ENCODE measurements at places on chromosomes 5 and 9.

DNA sequence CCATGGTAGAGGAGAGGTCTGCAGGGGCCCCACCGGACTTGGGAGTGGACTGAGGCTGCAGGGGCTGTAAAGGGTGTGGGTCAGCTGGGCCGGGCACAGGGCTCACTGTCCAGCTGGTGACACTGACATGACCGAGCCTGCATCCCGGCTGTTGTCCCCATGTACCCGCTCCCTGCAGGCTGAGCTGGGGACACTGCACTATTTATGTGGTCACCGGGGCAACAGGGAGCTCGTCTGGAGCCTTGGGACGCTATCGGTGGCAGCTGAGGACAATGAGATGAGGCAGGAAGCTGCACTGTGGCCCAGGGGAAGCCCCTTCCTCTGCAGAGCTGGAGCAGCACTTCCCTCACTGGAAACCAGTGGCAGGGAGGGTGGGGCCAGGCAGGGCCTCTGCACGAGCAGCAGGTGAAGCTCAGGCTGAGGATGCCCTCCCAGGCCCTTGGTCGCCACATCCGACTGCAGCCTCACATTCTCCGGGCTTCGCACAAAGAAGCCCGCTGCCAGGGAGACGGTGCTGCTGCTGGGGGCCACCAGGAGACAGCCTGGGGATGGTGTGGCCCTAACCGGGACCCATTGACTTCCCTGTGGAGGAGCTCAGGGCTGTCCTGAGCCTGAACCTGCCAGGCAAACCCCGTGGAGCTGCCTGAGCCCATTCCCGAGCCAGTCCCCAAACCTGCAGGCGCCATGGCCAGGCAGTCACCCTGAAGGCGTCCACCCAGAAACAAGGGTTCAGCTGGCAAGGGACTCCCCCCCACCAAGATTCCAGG, 26.4 kb downstream of the ZDHHC11B start:
- no peak for DNase-seq

DNA sequence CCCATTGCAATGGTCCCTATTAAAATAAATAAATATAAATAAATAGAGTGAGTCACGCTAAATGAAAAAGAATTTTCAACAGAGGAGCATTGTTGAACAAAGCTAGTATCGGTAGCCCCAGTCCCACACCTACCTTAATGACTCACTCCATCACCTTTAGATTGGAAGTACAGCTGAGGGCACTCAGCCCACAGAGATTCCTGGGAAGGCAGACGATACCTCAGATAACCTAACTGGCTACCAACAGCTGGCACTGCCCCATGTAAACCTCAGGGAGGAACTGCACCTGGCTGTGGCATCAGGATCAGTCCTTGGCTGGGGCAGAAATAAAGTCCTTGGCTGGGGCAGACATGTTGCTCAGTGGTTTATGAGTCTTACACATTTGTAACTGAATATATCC, 49.3 kb downstream of the SPRY4 start:
- DNase-seq = no peak

DNA sequence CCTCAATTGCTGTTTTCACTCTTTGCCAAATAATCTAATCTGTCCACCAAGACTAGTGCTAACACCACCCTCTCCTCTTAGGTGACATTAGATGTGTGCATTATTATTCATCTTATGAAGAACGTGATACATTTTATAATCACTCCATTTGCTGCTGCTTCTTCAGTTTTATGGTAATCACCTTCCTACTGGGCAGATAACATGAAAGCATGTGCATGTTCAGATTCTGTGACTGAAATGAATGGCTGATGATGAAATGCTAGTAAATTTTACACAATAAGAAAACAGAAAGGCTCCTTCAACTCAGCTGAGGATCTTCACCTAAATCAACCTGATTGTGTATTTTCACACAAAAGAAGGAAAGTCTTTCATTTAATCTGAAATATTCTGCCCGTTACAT, 577.6 kb downstream of the CSNK1G3 start:
- no peak for DNase-seq

DNA sequence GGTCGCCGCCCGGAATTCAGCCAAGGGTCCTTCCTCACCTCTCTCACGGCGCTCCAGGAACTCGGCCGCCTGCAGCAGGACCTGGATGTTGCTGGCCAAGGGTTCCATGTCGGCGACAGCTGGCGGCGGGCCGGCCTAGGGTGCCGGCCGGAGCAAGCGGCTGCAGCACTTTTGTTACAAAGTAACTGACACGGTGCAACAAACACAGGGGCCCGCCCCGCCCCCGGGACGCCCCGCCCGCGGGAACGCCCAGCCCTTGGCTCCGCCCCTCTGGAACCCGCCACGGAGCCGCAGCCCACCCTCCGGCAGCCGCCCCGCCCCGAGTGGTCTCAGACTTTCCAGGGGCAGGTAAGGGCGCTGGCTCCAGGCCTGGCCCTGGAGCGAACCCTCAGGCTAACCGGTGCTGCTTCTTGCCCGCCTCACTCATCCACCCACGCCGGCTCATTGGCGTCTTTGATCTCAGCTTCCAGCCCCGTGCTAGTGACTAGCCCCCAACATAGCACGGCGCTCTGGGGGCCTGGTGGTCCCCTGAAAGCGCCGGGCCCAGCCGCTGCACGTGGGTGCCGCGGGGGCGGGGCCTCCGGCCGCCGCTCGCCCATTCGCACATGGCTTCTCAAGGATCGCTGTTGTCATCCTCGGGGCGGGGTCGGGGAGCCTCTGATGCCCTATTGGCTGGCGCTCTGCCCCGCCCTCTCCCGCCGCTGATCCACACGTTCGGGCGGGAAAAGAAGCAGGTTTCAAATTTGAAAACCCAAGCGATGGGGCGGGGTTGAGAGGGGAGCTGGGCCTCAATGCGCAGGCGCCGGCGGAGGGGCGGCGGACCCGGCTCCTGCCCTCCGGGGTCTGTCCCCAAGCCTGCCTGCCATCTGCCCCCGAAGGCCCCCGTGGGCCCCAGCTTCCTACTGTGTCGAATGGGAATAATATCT, at the start of gene MXD3:
Gene MXD3 (minus strand): TSS at position 176 of the 926 bp plus-strand sequence. CDS start 68 bp downstream, at position 108.
- DNase-seq = peak; percentile 98

GRCh38 chr9:91736898-91737601, 213.0 kb downstream of the ROR2 start:
- no peak for DNase-seq

DNA sequence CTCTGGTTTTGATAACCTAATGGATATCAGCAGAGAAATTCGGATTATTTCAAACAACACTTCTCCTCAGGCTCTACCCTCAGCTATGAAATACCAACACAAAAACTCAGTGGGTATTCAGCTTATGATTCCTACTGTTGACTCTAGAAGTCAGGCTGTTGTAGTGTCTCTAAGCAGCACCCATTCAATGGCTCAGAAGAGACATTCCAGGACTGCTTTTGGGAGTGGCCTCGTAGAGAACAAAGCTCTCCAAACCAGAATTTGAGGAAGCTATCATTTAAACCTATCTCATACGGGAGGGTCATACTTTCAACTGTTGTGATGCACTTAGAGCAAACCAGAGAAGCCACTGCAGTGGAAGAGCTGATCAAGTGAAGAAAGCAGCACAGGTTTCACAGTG, 34.1 kb downstream of the ETF1 start:
- DNase-seq = no peak

DNA sequence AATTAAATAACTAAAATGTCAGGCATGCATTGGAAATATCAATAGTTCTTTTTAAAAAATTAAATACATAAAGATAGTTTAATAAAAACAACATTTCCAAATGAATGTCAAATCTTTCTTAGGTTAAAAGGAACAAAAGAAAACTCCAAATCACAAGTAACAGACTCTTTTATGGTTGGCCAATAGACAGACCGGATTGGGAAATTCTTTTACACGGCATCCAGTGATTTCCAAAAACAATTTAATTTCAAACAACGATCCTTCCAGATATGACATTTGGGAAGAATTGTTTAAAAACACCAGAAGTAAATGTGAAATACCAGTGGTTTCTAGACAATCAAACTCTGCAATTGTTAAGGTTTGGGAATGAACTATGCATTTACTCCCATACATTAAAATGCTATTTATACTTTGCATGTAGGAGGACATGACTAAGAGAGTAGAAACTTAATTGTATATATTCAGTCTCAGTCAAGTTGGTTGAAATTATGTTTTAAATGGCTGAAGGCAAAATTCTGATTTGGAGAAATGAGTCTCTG, 32.8 kb downstream of the ZNF474 start:
- no peak for DNase-seq

- no peak for DNase-seq
Observed at GRCh38 chr5:27140831-27141230, 102.4 kb upstream of the CDH9 start.

DNA sequence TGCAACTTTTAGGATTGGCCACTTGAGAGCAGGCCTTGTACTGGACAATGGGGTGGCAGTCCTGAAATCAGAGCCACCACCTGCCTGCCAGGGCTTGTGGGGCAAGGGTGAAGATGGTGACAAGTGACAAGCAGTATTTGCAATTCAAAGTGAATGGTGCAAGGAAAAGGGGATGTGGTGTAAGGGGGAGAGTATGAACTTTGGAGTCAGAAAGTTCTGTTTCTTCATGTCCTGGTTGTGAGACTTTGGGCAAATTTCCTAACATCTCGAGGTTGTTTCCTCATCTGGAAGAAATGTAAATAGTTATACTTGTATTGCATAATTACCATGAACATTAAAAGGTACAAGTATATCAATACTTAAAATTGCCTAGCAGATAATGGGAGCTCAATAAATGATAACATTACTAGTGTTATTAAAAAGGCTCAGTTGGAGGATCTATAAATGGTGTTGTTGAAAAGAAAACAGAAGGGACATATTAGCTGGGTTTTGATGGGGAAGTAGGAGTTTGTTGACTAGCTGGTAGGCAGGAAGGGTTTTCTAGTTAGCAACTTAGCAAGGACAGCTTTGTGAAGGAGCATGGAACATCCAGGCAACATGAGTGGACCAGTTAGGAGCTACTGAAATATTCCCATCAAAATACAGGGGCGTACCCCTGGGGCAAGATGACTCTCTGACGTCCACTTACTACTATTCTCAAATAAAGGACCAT, 21.3 kb upstream of the MEGF9 start:
- no peak for DNase-seq

DNA sequence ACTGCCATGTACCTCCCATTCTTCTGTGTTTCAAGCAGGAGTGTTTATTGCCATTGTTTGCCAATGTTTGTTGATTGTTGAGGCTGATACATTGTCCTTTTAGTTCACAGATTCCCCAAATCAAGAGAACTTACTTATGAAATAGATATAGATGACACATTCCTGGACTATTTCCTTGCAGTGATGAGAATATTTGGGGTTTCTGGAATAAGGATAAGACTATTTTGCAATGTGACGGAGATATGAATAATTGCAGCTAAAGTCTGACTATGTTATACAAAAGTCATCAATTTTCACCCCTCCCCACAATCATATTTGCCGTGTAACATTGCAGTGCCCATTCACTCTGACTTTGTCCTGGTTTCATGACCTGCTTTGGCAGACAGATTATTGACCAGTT, 460.8 kb downstream of the CDH10 start:
- DNase-seq = no peak

- DNase-seq = no peak
Observed at GRCh38 chr9:76567086-76567485, 108.1 kb downstream of the GCNT1 start.

- peak; percentile 74 for DNase-seq
Observed at GRCh38 chr5:19795218-19795617, 192.8 kb downstream of the CDH18 start.

DNA sequence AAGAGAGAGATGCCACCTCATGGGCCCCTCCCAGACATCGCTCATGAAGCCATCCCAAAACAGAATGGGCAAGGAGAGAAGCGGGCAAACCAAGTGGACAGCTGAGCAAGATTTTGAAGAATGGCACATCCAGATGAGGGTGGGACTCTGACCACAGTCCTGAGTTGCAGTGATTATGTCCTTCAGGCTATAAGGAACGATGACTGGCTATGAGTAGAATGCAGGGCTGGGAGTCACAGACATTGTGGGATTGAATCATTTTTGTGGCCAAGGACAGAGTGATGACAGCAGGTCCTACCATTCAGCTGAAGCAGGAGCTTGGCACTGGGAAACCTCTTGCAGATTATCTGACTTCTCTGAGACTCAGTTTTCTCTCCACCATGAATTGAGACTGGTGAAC, 245.7 kb upstream of the SLC30A5 start:
- no peak for DNase-seq

DNA sequence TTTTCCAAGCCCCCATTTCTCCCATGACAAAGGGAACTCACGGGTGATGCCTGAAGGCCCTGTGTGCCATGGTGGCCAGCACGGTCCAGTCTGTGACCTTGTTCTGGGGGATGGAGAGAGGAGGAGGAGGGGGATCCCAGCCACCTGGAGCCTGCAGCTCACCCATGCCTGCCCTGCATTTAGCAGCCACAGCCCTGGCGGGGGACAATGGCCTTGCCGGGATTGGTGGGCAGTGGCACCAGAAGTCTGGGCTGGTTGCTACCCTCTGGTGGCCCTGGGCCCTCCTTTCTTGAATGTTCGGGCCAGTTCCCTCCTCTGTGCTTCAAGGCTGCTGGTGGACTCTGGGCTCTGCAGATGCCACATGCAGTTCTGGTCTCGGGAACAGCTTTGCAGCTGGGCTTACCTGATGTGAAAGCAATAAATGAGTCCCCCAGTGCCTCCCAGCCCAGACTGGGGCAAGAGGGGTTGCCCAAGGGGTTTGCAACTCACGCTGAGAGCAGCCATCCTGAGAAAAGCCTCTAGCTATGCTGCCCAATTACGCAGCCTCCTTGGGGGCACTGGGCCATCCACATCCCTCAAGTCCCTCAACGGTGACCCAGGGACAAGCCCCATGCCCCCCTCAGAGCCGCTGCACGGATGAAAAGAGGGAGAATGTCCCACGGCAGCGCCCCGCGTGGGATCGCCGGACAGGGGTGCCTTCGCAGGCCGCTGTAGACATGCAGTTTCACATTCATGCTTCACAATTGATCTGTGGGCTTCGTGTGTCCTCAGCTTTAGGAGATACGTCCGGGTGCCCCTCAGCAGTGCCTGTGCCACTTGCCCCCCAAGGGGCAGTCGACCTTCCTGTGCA, 49.2 kb upstream of the FCN1 start:
- DNase-seq = no peak

- DNase-seq = no peak
Observed at GRCh38 chr9:130939405-130940026, 469 bp upstream of the FIBCD1 start.

- DNase-seq = no peak
Observed at GRCh38 chr9:123742009-123742767, 187.7 kb downstream of the DENND1A start.

GRCh38 chr5:80346055-80346454, 26.3 kb downstream of the SPZ1 start:
- peak; percentile 71 for DNase-seq

GRCh38 chr9:136516191-136516654, 29.6 kb downstream of the NOTCH1 start:
- no peak for DNase-seq

GRCh38 chr9:94821098-94821887, 94.8 kb downstream of the AOPEP start:
- DNase-seq = no peak

- DNase-seq = no peak
Observed at GRCh38 chr5:39235648-39236047, 16.3 kb upstream of the FYB1 start.
